Thoracic aorta (tissue), 2 donors: ENCODE measurements at places on chromosomes 7 and 10.

DNA sequence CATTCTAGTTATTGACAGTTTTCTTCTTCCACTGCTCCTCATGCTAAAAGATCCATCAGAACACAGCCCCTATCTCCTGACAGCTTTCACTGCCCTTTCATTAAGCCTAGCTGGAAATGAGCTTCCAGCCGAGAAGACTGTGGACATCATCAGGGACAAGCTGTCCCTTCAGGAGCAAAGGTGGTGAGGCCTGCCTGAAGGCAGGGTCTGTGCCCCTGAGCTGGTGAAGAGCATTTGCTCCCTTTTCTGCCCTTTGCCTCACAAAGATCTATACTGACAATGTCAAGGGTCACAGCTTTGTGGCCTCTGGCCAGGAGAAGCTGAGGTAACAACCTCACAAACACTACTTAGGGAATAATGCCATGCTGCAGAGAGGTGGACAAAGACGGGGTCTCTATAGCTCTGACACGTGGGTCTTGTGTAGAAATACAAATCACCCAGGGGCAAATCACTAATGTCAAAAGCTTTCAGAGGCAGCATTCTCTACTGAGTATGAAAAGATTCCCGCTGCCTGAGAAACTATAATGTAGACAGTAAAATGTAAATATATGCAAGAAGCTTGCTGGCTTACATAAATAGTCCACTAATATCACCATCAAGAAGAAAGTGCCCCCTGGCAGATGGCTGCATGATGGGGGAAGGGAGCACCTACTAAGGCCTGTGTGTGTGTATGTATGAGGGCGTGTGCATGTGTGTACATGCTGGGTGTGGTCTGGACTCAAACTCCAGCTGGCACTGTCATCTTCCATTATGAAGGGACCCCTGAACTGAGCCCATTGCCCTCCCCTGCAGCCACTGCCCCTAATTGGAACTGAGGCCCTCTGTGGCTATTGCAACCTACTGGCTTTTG is 55.8 kb downstream of the HBP1 start:
- DNase-seq, result no peak

- DNase-seq, result no peak
Observed at GRCh38 chr10:47299611-47300428, at the start of gene GDF10. GDF10 (plus strand) TSS chr10:47300197; CDS start chr10:47300652, 455 bp downstream.

DNA sequence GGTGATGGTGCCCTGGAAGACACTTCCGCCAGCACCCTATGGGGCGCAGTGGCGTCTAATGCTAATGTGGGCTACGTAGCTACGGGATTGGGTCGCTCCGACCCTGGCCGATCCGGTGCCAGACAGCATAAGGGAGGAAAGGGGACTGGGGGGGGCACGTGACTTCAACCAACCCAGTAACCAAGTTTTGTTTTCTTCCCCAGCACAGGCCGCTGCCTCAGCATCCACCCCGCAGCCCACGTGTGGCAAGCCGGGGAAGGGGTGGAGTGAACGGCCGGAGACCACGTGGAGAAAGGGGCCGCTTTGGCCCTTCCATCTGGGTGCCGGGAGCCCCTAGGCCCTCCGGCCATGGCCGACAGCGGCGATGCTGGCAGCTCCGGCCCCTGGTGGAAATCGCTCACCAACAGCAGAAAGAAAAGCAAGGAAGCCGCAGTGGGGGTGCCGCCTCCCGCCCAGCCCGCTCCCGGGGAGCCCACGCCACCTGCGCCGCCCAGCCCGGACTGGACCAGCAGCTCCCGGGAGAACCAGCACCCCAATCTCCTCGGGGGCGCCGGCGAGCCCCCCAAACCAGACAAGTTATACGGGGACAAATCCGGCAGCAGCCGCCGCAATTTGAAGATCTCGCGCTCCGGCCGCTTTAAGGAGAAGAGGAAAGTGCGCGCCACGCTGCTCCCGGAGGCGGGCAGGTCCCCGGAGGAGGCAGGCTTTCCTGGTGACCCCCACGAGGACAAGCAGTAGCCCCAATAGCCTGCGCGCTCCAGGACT is 2.5 kb downstream of the PRR15 start:
- DNase-seq, result no peak

- no peak for DNase-seq
Observed at GRCh38 chr10:89183571-89183970, 23.5 kb downstream of the CH25H start.

DNA sequence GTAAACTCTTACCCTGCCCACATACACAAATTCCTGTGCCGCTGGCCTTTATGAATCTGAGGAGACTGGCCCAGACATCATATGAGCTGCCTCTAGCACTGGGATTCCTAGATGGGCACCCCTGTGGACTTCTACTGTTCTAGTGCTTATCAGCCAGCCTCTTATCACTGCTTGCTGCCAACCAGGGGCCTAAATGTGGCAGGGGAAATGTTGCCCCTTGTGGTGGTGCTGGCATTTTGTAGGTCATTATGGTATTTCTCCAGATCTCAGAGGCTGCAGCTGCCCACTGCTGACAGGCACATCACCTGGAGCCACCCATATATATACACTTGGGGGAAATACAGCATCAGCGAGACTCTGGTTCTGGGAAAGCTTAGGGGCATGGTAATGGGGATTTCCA is 5.4 kb downstream of the SFR1 start:
- DNase-seq, result no peak

GRCh38 chr7:25789701-25790640 is 362.0 kb upstream of the NFE2L3 start:
- DNase-seq, result no peak

DNA sequence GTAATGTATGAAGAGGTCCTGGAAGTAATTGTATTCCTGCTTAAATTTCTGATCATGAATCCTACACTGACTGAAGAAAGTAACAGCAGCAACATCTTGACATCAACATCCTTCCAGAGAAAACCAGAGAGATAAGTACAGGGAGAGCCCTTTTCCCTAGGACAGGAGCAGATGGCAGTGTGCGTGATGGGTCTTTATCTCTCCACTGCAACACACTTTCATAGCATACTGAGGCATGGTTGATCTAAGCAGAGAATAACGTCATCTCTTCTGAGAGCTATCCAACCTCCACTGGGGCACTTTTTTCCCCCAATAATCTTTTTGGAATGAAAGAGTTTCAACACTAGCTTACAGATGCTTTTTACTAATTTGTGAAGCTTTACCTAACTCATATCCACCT is 342 bp downstream of the OR2A25 start:
- DNase-seq, result no peak

DNA sequence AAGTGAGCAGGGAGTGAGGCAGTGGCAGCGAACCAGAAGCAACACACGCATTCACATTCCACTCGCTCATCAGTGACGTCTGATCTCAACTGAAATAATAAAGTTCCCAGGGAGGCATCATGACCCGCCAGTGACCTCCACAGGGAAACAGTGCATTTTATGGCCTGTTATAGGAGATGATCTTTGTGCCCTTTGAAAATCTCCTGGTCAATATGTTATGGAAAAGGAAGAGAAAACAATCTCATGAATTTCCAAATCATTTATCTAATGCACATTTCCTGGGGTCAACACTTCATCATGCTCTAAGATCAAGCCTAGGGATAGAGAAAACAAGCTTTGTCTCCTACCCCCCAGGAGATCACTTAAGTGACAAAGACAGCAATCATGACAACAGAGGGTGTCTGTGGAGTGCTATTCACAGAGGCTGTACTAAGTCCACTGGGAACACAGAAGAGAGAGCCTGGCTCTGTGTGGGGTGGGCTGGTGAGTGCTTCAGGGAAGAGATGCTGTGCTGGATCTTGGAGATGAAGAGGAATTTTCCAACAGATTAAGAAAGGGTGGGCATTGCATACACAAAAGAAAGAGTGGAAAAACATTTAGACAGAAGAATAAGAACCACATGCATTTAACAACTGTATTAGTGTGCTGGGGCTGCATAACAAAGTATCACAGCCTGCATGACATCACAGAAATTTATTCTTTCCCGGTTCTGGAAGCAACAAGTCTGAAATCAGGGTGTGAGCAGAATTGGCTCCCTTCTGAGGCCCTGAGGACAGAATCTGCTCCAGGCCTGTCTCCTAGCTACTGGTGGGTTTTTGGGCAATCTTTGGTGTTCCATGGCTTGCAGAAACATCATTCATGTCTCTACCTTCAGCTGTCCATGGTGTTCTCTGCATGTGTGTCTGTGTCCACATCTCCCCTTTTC is 613.9 kb upstream of the IGFBP3 start:
- no peak for DNase-seq

GRCh38 chr7:140691376-140692045 is 5.0 kb upstream of the NDUFB2 start:
- DNase-seq, result no peak

DNA sequence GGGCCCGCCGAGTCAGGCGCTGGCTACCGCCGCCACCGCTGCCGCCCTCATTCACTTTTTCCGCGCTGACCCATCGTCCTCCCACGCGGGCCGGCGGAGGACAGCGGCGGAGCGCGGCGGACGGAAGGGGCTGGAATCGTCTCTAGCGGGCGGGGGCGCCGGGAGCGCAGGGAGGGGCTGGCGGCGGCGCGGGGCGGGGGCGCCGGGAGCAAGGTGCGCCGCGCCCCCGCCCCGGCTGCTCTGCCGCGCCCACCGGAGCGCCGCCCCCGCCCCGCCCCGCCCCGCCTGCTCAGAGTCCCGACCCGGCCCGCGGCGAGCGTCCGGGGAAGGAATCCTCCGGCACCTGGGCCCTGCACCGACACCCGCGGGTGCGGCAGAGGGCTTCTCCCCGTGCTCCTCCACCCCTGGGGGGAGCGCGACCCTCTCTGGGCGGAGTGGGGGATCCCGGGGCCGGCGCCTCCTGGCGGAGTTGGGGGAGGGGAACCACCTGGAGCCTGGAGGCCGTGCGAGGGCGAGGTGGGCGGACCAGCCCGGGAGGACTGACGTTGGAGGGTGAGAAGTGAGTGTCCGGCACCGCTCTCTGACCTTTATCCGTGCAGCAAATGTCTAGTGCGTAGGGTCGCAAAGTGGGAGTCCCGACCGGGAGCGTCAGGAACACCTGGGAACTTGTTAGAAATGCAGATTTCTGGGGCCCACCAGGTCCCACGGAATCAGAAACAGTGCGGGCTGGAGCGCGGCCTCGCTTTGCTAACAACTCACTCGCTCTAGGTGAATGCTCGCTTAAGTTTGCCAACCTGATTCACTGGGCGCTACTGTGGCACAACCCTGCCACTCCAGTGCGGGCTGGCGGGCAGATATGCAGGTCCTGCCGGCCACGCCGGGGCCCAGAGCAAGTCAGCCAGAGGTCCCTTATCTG is at the start of gene COBL:
Gene COBL, minus strand, starts transcription at position 144 of the 916 bp plus-strand sequence. CDS start 176 bp downstream, outside the sequence.
- no peak for DNase-seq

DNA sequence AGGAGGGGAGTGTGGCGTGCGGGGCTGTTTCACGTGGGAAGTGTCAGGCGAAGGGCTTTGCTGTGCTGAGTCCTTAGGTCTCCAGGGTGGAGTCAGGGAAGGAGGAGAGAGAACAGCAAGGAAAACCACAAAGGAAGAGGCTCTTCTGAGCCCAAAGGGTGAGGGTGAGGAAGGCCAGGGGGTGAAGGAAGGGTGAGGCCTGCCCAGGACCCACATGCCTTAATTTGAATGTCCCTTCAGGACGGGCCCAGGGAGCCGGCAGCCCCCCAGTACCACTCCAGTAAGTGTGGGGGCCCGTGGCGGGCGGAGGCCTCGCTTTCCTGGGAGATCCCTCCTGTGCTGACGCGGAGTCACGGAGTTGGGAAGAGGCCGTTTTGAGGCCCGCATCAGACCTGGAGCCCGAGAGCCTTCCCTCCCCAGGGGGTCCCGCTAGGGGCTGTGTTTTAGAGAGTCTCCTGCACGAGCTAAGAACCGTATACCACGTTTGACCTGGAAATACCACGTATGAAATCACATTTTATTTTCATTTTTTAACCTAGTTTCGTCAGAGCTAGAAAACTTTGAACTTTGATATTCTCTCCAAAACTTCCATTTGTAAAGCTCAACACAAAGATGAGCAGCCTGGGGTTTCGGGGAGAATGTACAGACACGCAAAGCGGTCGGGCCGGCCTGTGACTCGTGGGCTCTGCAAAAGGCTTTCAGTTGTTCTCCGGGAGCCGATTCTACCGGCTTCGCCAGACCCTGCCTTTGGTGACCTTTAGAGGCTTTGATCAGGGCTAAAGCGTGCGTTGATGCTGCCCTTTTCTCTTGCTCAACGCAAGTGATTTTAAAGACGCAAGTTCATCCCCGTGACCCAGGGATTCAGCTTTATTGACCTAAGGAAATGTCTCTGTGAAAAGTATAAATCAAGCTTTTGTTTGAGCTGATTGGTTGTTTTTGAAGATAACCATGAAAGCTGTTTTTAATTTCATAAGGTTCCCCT is 23.6 kb upstream of the TTYH3 start:
- DNase-seq, result no peak

- DNase-seq, result no peak
Observed at GRCh38 chr7:30412782-30413504, 65.6 kb downstream of the NOD1 start.

GRCh38 chr7:89887489-89887888 is 266.8 kb upstream of the STEAP1 start:
- no peak for DNase-seq

DNA sequence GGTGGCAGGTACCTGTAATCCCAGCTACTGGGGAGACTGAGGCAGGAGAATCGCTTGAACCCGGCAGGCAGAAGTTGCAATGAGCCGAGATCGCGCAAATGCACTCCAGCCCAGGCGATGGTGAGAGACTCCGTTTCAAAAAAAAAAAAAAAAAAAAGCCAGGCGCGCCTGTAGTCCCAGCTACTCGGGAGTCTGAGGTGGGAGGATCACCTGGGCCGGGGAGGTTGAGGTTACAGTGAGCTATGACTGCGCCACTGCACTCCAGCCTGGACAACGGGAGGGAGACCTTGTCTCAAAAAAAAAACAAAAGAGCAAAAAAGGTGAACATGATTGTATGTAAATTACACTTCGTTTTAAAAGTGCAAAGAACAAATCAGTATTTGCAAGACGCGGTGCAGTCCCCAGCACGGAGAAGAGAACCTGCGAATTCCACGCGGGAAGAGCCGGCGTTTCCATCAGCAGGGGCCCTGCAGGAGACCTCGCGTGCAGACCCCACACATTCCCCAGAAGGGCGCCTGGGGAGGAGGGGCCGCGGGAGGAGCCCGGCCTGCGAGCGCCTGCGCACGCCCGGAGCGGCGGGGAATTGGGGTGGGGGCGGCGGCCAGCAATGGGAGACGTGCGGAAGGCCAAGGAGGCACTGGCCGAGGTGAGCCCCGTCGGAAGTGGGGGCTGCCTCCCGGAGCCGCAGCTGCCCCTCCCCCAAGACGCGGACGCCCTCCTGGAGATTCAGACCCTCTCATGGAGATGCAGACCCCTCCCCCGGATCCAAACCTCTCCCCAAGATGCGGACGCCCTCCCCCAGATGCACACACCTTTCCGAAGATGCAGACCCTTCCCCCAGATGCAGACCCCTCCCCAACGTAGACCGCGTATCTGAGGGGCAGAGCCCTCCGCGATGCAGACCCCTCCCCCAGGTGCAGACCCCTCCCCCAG is 16.7 kb upstream of the SUN1 start:
- DNase-seq, result no peak

GRCh38 chr7:29139191-29139590 is 7.1 kb downstream of the CPVL start:
- no peak for DNase-seq

GRCh38 chr7:137893143-137893742 is 46.5 kb upstream of the DGKI start:
- DNase-seq, result no peak

GRCh38 chr7:51249187-51249945 is 67.2 kb downstream of the COBL start:
- DNase-seq, result no peak
